Lung microvascular endothelial cell (primary cell): ENCODE measurements at places on chromosomes 13 and 19. TPM values are rescaled to one million over a fixed set of nuclear protein-coding genes. Genes with fewer than 3 reads are reported as not detected.
A peak's percentile ranks its signal among the peaks of the same experiment; 100 is the strongest.

DNA sequence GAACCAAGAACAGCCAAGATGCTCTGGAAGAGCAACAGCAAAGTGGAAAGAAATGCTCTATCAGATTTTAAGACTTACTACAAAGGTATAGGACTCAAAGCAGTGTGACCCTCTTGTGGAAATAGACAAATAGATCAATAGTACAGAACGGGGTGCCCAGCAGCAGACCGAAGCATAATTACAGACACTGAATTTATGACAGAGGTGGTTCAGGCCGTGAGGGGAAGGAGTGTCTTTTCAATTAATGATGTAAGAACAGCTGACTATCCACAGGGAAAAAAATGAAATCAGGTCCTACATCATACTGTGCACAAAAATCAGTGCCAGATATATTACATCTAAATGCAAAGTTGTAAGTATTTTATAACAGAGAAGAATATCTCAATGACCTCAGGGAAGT lies 95.6 kb downstream of the KATNAL1 start:
- no peak for DNase-seq

DNA sequence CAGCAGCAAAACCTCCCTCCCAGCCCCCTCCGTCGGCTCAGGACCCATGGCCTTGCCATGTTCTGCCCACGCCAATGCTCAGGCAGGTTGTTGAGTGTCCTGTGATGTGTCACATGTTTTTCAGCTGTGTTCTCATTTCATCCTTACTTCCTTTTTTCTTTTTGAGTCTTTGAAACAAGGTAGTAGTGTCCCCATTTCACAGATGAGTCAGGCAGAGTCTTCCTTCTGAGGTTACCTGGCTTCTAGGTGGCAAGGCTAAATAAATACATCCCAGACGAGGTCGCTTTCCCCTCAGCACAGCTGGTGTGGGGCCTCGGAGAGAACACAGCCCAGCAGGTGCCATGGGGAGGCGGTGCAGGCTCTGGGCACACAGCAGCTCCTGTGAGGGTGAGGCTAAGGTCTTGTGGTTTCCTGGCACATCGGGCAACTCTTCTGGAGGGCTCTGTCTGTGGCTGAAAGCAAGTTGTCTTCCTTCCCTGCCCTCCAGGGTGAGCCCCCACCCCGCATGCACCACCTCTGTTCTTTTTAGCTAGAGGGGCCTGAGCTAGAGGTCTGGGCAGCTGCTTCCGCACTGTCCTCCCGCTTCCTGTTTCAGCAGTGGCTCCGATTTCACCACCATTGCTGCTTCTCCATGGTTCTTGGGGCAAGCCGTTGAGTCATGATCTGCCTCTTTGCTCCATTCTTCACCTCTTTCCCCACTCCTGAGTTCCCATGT lies 15.1 kb downstream of the PRAM1 start:
- no peak for DNase-seq

DNA sequence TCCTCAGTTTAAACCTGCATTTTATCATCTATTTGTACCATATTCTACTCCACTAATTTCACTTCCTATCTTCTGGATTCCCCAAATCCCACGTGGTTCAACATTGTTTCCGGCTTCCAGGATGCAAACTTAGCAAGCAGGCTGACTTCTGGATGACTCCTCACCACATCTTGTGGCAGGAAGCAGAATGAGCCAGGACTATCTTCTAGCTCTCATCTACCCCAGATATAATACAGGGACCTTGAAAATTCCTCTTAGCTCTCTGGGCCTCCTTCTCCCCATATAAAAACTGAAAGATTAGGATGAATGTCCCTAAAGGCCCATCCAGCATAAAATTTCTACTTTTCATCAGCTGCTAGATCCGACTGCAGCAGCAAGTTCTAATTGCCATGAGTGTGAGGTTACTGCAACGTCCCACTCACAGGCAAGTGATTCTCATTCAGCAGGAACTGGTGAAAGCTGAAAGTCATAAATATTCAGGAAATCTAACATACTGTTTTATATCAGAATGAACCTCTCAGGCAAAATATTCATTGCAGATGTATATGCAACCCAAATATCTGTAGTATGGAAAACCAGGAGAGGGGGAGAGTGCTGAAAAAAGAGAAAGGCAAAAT lies 93.4 kb downstream of the KCTD12 start:
- DNase-seq = peak; percentile 92

DNA sequence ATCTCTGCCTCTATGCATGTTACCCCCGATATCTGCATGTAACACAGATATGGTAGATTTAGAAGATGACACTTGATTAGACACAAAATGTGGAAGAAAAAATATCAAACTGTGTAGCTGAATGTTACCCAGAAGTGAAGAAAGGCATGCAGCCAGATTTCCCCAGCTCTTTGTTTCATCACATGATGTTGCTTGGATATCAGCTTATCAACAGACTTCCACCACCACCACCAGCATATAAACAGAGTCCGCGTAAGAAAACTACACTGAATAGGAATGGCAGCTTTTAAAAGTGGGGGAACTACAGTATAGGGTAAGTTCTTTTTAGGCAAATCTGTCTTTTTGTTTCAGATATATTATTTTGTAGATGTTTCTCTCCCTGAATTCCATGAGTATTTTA lies at the start of gene FAM216B:
FAM216B (plus strand) TSS at position 233 of the 400 bp plus-strand sequence. CDS start 2,484 bp downstream, outside the sequence.
- DNase-seq = no peak

DNA sequence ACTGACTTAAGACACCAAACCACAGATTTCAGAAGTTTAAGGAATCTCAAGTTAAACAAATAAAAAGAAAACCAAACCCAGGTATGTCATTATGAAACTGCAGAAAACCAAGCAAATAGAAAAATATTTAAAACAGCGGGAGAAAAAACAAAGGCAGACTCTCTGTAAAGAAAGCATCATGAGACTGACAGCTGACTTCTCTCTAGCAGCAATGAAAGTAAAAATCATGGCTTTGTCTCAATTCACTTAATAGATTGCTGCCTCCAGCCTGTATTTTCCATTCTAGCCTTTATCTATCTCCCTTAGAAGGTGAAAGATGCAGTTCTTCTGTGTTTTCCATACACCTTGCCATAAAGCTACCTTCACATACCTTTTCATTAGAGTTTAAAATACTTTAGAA lies 131.1 kb upstream of the IPO5 start:
- DNase-seq = no peak

DNA sequence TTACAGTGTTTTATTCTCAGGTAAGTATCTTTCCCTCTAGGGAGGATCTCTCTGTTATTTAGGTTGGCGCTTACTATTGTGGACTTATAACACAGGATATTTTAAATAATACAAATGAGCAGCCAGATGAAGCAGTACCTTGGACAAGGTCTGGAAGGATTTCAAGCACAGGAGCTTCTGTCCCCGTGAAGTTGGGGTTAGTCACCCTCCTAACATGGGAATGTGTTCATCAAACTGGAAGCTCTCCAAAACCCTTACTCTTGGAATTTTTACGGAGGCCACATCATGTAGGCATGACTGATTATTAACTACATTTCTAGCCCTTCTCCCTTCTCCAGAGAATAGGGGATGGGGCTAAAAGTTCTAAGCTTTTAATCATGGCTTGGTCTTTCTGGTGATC lies 38.3 kb upstream of the SPRY2 start:
- peak; percentile 43 for DNase-seq

GRCh38 chr13:51849145-51850101 lies 4.4 kb upstream of the TMEM272 start:
- peak; percentile 20 for DNase-seq

- DNase-seq = no peak
Observed at GRCh38 chr19:8457209-8457608, 12.4 kb downstream of the HNRNPM start.

DNA sequence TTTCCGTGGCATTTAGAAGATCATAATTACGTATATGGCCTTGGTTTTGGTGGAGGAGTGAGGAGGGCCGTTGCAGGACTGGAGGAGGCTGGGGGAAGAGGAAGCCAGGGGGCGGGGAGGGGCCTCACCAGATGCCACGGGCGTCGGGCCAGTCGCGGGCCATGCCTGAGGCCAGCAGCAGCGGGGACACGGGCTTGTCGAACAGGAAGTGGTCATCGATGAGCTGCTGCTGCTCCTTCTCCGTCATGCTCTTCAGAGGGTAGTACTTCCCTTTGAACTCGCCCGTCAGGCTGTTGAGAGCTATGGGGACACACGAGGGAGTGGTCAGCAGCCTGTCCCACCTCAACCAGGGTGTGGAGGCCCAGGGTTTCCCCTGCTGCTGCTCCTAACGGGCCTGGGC lies 11.1 kb downstream of the CKM start:
- peak; percentile 19 for DNase-seq

- DNase-seq = peak; percentile 5
Observed at GRCh38 chr13:44667943-44668342, 91.8 kb upstream of the TSC22D1 start.

The LAIR1 gene
- not detected in 2 replicates for total RNA-seq

The CEACAM16 gene
- total RNA-seq = under 0.01 TPM in 1 of 2 replicates, not detected in the other

The APOC4 gene
- total RNA-seq = not detected in 2 replicates

The SIGLEC10 gene
- not detected in 2 replicates for total RNA-seq

The ATP8B3 gene
- total RNA-seq = 0.20 and 0.65 TPM in 2 replicates
